Dermis blood vessel endothelial cell (primary cell): ENCODE measurements at places on chromosomes 5 and 9. TPM values are rescaled to one million over a fixed set of nuclear protein-coding genes. Genes with fewer than 3 reads are reported as not detected.

Gene MATR3
- 301 and 445 TPM in 2 replicates for total RNA-seq

Gene SLC46A2
- total RNA-seq = not detected in 2 replicates

Gene CXXC5
- total RNA-seq = 29.6 and 36.1 TPM in 2 replicates

Gene FOXD1
- total RNA-seq = 0.05 and 0.17 TPM in 2 replicates

Gene CTSL
- total RNA-seq = 335 and 345 TPM in 2 replicates

Gene SPATA31A3
- total RNA-seq = not detected in 2 replicates

Gene OGN
- total RNA-seq = not detected in 2 replicates

Gene FOXI1
- not detected in 2 replicates for total RNA-seq

Gene PCA3
- total RNA-seq = under 0.01 and 0.33 TPM in 2 replicates

Gene PCDHB14
- 0.98 and 1.0 TPM in 2 replicates for total RNA-seq

Gene PRDM9
- total RNA-seq = not detected in 2 replicates

Gene PCDHB15
- 0.65 and 1.0 TPM in 2 replicates for total RNA-seq

Gene SLC35D2
- total RNA-seq = 29.2 and 31.1 TPM in 2 replicates

Gene SNCB
- total RNA-seq = 0.84 and 1.4 TPM in 2 replicates

Gene ANKRD31
- total RNA-seq = 0.05 TPM in 1 of 2 replicates, not detected in the other

Gene SLC36A3
- not detected in 2 replicates for total RNA-seq

Gene GARNL3
- total RNA-seq = 2.4 and 3.4 TPM in 2 replicates

Gene LHX3
- not detected in 2 replicates for total RNA-seq
